Activated naive CD4-positive, alpha-beta T cell (primary cell): ENCODE measurements at places on chromosomes 1 and 21.

DNA sequence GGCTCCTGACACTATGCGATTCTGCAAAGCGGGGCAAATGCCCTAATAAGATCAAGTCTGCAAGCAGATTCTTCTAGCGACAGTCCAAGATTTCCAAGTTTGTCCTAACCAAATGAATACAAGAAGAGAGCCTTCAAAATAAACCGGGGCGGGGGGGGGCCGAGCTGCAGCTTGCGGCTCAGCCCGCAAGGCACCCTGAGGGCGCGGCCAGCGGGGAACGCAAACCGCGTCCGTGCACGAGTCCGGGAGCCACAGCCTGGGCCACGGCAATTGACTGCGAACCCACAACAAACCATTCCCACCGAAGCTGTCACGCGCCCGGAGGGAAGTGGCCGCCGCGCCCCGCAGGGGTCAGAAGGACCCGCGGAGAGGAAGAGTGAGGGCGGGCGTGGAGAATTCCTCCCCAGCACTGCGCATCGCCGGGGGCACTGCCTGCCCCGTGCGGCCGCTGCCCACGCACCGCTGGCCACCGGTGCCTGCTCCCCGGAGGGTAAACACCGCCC, 687 bp downstream of the TGFBR3 start:
- peak; percentile 4 for DNase-seq

- DNase-seq, result no peak
These were observed 122.1 kb downstream of the NEK7 start for GRCh38 chr1:198278943-198279342.

DNA sequence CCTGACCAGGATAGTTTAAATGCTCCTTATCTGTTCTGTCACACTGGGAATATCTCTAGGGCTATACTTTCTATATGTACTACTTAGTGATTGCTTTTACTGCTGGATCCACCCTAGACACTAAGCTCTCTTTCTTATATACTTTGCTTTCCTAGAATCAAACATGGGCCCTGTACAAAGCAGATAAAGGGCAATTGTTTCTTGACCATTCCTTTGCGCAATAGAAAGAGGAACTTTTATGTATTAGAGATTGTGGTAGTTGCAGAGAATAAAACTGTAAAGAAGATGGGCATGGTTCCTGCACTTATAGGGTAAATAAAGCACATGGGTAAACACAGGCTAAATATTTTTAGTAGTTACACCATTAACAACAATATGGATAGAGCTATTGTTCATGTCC, 58.8 kb downstream of the ATP6V1G3 start:
- DNase-seq, result no peak

DNA sequence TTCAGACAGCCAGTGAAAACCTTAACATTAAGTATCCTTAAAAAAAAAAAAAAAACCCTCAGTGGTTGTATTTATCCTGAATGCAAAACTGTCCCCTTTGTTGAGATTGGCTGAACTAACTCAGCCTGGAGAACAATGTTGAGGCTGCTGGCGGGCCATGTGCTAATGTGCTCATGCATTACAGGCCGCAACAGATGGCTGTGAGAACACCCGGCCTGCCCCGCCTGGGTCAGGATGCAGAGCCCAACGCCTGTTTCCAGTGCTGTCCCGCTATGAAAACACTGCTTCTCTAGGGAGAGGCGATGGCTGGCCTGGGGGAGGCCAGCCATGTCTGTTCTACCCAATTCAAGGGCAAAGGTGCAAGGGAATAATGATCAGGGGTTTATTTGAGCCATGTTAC, 13.8 kb downstream of the OLIG2 start:
- DNase-seq, result no peak

DNA sequence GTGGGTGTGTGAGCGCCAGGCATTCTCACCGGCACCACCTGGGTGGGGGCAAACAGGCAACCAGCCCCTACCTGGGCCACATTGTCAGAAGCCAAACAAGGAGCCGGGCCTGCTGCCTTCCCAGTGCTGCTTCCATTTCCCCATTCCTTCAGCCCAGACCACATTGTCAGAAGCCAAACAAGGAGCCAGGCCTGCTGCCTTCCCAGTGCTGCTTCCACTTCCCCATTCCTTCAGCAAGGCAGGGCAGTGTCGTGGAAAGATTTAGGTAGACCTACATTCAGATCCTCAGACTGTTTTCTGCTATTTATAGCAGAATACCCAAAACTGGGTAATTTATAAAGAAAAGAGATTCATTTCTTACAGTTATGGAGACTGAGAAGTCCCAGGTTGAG, 47.0 kb upstream of the EFHD2 start:
- no peak for DNase-seq
